ENCODE measurements at places on chromosomes 2 and 18. TPM values are rescaled to one million over a fixed set of nuclear protein-coding genes. Genes with fewer than 3 reads are reported as not detected.

Gene EVX2
- not detected for total RNA-seq

Gene HOXD1
- total RNA-seq: not detected

Gene ALPP
- total RNA-seq: not detected

Gene GPR39
- total RNA-seq: not detected

Gene KATNAL2
- 2.1 TPM for total RNA-seq

Gene ERMN
- 23.6 TPM for total RNA-seq

Gene DAW1
- total RNA-seq: not detected

Gene GKN1
- total RNA-seq: not detected

Gene LRRC30
- not detected for total RNA-seq

Gene NYAP2
- total RNA-seq: not detected

Gene PRSS56
- total RNA-seq: not detected

Gene DUSP28
- total RNA-seq: 16.4 TPM

Gene CELF4
- total RNA-seq: not detected

Gene COLEC11
- not detected for total RNA-seq

Gene CCDC121
- 1.4 TPM for total RNA-seq

Gene TLX2
- total RNA-seq: not detected

Gene OTX1
- not detected for total RNA-seq

Gene COL4A3
- total RNA-seq: 0.47 TPM

Gene CABYR
- 1.2 TPM for total RNA-seq

Gene ZRANB3
- 4.2 TPM for total RNA-seq

Gene RANBP2
- 240 TPM for total RNA-seq

Gene LCT
- 0.06 TPM for total RNA-seq

Gene CXCR2
- not detected for total RNA-seq

Gene IGFBP2
- total RNA-seq: 0.73 TPM

Gene GREB1
- total RNA-seq: 0.57 TPM

Measured in CD8-positive, alpha-beta T cell (primary cell).